ENCODE measurements at places on chromosomes 13 and 19.

GRCh38 chr13:111398715-111399299 lies 78.4 kb downstream of the TEX29 start:
- DNase-seq: peak; percentile 20

DNA sequence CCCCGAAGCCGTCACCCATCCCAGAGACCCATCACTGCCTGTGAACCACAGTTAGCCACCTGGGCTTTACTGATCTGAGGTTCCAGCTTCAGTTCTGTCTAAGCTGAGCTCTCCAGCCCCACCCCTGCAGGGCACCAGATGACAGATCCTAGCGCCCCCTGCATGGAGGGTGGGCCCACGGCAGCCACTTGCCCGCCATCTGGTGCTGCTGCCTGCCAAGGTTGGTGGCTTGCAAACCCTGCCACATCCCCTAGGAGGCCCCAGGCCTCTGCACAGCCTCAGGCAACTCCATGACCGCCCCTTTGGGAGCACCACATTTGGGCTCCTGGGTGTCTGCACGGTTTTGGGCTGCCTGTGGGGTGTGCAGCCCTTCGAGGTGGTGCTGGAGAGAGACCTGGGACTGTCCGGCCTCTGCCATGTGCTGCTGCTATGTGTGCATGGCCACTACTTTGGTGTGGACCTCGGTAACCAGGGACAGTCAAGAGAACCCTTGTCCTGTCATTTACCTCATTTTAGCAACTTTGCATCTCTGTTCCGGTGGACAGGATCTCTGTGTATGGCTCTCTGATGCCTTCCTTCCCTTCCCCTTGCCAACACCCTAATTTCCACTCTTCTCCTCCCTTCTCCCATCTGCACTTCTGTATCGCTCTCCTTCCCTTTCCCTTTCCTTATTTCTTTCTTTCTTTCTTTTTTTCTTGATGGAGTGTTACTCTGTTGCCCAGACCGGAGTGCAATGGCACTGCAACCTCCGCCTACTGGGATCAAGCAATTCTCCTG lies 17.4 kb upstream of the SDHAF1 start:
- no peak for DNase-seq

GRCh38 chr19:15869873-15870272 lies 28.0 kb downstream of the CYP4F2 start:
- no peak for DNase-seq

- no peak for DNase-seq
These were observed 158.1 kb downstream of the SUCLA2 start for GRCh38 chr13:47843005-47843404.

- no peak for DNase-seq
These were observed 37.4 kb downstream of the SCGB2B2 start for GRCh38 chr19:34639491-34640085.

DNA sequence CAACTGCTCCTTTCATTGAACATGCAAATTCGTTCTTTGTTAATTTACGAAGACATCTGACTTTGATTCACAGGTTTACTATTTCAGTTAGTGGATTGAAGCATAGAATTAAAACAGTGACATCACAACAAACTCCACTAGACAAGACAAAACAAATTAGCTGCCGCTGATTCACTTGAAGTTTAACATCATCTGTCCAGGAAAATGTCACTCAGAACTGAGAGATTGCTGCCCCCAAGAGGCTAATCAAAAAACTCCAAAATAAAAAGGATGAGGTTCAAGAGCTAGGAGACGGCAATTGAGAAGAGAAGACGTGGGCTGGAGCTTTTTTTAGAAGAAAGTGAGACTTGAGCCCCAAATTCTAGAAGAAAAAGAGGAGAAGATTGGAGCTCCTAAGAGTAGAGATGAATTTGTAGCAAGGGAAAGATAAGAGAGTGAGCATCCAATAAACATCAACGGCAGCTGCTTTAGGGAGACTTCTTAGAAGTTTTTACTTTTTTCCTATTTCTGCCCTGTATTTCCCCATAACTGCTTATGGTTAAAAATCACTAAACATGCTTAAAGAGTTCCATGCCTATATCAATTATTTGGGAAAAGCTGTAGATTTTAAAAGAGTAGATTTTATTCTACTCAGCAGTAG lies 40.8 kb upstream of the TPP2 start:
- DNase-seq: no peak

GRCh38 chr19:892243-892893 lies 619 bp downstream of the MED16 start:
- no peak for DNase-seq

GRCh38 chr19:50909240-50910070 lies 1.7 kb downstream of the KLK4 start:
- no peak for DNase-seq

GRCh38 chr19:3693025-3693925 lies 7.0 kb downstream of the PIP5K1C start:
- DNase-seq: no peak

DNA sequence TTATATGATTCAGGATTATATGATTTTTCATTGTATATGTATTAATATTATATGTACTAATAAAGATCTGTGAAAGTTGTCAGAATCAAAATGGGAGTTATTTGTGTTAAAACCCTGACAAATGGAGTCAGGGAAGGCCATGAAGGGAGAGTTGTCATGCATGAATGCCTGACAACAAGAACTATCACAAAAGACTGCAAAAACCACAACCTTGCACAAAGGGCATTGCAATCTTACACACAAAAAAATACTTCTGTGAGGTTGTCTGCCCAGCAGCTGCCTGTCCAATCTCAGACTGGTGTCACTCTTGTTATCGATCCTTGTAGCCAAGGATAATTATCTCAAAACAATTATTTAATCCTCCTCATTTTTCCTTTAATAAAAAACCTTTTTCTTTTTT lies 21.2 kb upstream of the RBM26 start:
- no peak for DNase-seq

DNA sequence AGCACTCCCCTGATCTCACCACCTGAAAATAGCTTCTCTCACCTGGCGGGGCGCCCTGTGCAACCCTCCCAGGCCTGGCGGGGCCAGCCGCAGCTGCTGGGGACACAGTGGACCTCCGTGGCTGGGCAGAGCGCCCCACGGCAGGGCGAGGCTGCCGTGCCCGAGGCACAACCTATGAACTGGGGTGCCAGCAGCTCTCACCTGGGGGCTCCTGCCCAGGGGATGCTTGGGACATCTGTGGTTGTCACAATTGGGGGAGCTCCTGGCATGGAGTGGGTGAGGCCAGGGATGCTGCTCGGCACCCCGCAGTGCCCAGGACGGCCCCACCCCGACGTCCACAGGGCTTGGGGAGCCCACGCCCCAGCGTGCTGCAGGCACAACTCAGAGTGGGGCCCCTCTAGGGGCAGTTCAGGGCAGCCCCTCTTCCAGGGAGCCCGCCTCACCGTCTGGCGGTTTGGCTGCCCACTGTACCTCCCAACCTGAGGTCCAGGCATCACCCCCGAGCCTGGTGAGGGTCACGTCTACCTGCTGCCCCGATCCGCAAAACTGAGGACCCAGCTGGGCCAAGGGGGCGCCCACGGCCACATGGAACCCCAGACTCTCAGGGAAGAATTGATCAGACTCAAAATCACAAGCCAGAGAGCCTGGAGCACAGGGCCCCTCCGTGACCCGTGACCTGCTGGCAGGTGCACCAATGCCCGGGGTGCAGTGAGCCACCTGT lies 5.7 kb downstream of the TMEM259 start:
- DNase-seq: no peak

DNA sequence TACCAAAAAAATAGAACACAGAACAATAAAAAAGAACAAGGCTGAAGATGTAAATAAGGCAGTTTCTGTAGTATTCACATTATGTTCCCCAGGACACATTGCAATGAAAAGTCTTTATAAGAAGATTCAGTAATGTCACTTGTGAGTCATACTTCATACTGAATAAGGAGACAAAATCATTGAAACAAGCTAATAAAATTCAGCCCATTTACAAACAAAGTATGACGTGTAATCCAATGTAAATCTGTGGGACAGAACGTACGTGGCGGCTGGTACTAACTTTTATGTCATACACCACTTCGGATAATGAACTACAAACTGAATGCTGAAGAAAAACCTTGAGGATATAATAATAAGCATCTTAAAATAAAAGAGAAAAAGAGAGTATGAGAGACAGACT lies 512.8 kb upstream of the MIR17HG start:
- DNase-seq: no peak

DNA sequence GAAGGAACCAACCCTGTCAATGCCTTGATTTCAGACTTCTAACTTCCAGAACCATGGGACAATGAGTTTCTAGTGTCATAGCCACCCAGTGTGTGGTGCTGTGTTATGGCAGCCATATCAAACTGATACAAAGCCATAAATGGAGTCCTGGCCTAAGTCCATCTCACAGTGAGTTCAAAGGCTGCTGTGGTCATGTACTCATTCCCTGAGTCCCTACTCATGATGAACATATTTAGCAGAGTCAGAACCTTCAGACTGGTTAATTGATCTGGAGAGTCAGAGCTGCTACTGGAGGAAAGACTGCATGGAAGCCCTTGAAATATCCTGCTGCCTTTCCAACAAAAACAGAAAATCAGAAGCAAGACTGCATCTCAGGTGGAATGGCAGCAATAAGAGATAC lies 39.2 kb upstream of the CSNK1A1L start:
- no peak for DNase-seq

DNA sequence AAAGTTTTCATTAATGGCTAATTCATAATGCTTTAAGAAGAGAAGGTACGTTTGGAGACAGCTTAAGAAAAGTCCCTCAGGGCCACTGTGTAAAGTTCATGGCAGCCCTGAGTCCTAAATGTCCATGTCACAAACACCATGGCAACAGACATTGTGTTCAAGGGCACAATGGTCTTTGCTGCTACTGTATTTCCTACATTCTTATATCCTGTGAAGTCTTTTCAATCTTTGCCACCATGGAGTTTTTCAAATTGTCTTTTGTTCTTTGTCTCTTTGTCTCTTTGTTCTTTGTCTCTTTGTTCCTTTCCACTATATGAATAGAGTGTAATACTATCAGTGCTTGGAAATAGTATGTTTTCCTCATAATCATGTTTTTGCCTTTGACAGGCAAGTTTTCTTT lies 178.8 kb downstream of the VWA8 start:
- DNase-seq: no peak

GRCh38 chr19:4499318-4499717 lies 19.0 kb downstream of the PLIN4 start:
- no peak for DNase-seq

- no peak for DNase-seq
These were observed 280.6 kb downstream of the SHISA2 start for GRCh38 chr13:25771202-25771601.

- DNase-seq: peak; percentile 29
These were observed 185.0 kb upstream of the TSHZ3 start for GRCh38 chr19:31534231-31534630.

DNA sequence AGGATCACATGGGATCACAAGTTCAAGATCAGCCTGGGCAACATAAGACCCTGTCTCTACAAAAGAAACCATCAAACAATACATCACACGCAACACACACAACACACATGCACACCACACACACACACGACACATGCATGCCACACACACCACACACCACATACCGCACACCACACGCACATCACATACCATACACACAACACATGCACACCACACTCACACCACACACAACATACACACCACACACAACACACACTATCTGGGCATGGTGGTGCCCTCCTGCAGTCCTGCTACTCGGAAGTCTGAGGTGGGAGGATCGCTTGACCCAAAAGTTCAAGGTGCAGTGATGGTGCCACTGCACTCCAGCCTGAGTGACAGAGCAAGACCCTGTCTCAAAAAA lies 198.3 kb downstream of the USP12 start:
- no peak for DNase-seq

DNA sequence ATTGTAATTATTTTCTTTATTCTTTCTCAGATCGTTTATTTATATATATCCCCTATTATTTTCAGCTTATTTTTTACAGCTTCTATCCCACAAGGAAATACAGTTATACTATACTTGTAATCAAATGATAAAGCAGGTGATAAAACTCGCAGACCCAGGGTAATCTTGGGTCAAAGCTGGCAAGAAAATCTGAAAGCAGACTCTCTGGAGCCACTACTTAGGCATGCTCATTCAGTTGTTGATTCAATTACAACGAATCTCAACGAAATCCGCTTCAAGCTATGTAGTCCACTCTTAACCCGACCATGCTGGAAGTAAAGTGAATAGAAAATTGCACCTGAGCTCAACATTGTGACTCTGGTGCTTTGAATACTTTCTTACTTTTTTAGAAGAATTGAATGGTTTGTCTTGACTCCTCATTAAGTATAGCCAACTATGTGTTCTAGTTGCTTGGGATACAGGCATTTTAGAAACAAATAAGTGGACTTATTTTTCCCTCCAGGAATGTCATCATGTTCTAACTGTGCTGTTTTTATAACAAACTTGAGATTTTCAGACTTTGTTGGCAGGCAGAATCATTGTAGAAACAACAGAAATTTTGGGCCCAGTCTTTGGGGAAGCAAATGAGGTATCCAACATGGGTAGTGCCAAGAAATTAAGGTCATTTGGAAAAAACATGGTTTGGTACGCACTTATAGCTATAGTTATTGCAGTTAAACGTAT lies 21.4 kb downstream of the ESD start:
- DNase-seq: no peak

DNA sequence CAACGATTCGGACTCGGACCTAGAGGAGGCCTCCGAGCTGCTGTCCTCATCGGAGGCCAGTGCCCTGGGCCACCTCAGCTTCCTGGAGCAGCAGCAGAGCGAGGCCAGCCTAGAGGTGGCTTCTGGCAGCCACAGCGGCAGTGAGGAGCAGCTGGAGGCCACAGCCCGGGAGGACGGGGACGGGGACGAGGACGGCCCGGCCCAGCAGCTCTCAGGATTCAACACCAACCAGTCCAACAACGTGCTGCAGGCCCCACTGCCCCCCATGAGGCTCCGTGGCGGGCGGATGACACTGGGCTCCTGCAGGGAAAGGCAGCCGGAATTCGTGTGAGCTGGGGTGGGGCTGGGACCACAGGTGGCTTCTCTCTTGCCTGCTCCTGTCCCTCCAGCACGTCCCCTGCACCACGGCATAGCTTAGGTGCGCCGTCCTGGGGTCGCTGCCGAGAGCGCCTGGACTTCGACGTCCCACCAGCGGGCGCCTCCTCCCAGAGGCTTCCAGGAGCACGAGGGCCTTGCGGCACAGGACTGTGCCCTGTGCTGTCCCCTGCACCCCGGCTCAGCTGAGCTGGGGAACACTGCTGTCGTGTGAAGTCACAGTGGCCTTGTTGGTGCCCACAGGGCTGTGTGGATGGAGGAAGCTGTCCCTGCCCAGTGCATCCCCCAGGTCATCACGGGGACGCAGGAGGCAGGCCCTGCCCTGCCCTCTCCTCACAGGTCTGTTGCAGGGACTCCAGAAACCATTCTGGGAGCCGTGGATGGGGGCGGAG lies 9.3 kb downstream of the POLR2E start:
- DNase-seq: no peak

- DNase-seq: no peak
These were observed 97.5 kb downstream of the RAB20 start for GRCh38 chr13:110463871-110464510.

Data from suprapubic skin (tissue), 4 donors.